ENCODE measurements at places on chromosomes 6 and 20.

DNA sequence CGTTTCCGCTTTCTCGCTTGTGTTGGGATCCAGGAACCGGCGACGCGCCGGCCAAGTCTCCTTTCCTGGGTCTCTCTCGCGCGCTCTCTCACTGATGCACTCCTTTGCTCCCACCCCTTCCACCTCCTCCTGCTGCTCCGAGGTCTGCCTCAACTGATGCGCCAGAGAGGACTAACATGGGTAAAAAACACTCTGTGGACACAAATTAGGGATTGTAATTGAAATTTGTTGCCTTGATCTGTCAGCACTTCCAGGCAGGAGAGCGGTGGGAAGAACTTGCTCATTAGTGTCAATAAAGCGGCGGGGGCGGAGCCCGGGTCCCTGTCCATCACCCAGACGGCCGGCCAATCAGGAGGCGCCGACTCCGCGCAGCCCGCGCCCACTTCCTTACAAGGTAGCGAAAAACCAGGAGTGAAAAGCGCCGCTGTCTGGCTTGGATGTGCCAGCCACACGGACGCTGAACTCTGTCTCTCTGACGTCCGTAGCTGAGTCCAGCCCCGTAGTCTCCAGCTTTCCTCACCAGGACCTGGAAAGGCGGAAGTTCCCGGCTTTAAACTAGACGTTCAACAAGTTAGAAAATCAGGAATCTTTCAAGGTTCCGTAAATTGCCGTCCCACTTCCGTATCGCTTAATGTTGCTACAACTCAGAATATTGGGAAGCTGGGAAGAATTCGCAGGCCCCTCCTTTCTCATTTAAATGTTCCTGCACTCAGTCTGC is at the start of gene TBX18:
TBX18 (minus strand) TSS at position 267 of the 718 bp plus-strand sequence. CDS start 417 bp downstream, outside the sequence.
- DNase-seq = peak; percentile 95

DNA sequence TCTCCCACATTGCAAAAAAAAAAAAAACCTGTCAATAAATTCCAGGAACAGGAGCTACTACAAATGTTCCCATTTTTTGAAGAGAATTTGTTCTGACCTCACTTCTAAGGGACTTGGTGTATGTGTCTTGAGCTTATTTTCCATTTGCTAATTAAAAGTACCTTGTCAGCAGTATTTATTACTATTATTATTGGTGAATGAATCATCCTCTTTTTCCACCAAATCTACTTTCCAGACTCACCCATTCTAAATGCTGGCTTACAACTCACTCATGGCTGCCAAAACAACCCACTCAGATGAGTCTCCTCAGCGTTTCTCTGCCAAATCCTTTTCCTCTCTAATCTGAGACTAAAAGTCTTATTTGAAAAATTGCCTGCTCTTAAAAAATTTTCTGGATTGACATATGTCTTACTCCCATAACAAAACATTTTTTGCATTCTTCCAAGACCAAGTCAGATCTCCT is 33.2 kb upstream of the TASP1 start:
- no peak for DNase-seq

DNA sequence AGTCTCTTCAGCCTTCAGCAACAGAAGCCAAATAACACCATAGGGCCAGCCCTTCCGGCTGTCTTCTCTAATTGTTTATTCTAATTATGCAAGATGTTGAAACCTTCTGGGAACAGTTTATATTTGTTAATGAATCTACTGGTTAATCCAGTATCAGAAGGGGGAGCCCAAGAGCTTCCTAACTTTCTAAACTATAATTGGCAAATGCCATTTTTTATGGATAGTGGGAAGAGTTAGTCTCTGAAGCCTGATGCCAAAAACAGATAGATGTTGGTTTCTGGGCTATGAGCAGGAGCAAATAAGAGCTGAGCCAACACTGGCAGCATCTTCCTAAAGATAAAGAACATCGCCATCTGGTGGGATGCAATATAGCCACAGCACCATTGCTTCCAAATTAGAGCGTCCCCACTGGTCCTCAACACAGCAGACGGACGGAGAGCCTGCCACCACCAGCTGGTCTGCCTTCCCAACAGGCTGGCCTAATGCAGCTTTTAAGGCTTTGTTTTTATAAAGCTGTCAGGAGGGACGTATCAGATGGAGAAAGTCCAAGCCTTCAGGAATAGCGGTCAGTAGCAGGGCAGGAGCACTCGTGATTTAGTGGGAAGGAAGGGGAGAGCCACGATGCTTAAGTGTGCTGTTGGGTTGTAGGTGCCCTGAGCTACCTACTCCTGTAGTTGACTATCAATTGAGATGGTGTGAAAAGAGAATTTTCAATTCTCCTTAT is 118.8 kb downstream of the RALGAPA2 start:
- DNase-seq = no peak

- DNase-seq = no peak
These were observed 5.1 kb upstream of the ULBP2 start for GRCh38 chr6:149936743-149937142.

DNA sequence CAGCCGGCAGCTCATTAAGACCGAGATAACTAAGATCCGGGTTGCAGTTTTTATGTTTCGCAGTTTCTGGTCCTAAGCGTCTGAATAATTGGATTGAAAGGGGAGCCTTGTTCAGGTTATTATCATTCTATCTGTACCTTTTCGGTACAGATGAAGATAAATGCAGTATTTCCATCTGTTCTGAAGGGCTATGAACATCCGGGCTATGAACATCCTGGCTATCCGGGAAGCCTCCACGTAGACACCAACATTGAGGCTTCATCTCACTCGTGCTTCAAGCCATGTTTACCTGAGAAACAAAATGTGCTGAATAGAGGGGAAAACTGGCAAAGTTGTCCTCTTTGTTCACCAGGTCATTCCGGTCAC is 399 bp upstream of the REPS1 start:
- no peak for DNase-seq

Measured in RWPE2 (cell line).